ENCODE measurements at places on chromosomes 11 and 22.

- no peak for DNase-seq
Observed at GRCh38 chr22:41198027-41198580, 7.0 kb upstream of the L3MBTL2 start.

- DNase-seq: no peak
Observed at GRCh38 chr22:11066458-11067285, 4461.3 kb upstream of the OR11H1 start.

GRCh38 chr11:43916621-43917020 is 25.8 kb upstream of the C11orf96 start:
- no peak for DNase-seq

DNA sequence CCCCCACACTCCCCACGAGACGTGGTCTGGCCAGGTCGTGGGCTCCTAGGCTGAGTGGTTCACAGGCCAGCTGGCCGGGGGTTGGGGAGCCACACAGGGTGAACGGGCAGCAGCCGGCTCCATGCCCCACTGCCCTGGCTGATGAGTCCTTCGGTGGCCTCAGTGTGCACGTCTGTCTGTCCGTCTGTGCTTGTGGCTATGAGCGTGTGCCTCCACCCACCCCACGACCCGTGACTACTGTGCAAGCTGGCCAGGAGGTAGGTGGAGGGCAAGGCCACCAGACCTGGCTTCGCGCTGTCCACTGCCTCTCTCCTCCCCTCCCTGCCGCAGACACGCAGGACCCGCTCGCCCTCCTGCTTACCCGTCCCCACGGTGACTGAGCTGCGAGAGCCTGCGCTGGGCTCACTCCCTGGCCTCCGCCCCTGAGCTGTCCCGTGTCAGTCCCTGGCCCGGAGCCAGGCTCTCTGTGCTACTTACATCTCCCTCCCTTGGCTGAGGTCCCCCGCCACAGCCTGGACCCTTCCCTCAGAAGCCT is 14.1 kb downstream of the CSDC2 start:
- DNase-seq: no peak

- no peak for DNase-seq
Observed at GRCh38 chr11:58164990-58165389, 23.9 kb upstream of the OR9Q2 start.

- no peak for DNase-seq
Observed at GRCh38 chr22:31556627-31557203, 60.4 kb downstream of the SFI1 start.

DNA sequence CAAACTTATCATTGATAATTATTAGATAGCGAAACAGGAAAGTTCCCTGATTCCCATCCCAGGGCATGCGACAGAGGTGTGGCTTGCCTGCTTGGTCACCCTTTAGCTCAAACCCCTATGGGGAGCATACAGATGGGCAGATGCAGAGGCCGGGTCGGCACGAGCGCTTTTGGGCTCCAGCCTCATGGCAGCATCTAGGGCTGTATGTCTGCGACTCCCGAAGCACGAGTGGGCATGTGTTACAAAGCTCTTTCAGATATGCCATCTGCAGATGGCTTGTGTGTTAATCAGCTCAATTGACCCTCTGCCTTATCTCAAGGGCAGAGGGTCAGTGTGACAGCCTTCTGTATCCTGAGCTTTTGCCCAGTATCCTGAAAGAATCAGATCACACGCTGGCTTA is 2069.3 kb upstream of the RAG2 start:
- no peak for DNase-seq

- no peak for DNase-seq
Observed at GRCh38 chr22:31912407-31912743, 32.0 kb upstream of the YWHAH start.

- no peak for DNase-seq
Observed at GRCh38 chr22:23075050-23075449, 4.7 kb downstream of the GNAZ start.

DNA sequence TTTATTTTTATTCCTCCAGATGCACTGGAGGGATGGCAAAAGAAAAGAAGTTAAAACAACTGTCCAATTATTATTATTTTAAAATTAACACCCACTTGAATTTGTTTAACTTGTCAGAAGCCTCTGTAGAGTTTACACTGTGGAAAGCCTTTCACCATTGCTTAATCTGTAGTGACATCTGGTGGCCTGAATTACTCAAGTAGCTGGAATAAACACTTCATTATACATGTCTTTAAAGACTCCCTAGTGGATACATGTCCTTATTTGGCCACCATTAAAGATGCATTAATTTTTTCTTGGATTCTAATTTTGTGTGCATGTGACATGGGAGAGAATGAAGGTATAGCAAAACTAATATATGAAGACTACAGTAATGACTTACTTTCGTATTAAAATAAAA is 1496.5 kb downstream of the FAM181B start:
- peak; percentile 26 for DNase-seq

GRCh38 chr11:101521821-101522220 is 62.0 kb downstream of the TRPC6 start:
- DNase-seq: no peak

GRCh38 chr22:19011075-19011474 is 75.0 kb upstream of the PRODH start:
- DNase-seq: no peak

DNA sequence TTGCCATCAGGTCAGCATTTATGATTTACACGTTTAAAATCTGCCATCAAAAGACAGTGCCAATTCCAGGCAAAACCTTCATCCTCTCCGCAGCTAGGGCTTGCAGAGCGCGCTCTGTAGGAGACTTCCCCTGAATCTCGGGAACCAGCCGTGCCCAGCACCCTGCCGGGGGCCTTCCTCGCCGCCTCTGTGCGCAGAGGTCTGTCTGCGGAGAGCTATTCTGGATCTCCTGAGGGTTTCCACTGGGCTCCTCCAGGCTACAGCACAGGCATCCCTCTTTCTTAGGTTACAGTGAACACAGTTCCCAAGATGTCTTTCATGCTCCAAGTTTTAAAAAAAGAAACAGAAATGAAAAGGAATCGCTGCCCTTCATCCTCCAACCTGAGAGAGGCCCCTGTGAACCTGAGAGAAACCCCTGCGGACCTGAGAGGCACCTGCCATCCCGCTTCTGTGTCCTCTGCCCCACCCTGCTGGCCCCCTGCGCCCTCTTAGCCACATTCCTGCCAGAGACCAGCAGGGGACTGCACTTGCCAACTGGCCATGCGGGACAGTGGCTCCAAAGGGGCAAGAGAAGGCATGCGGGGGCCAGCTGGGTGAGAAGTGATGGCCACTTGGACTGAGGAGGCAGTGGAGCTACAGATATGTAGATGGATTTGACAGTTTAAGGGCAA is 16.1 kb downstream of the TP53AIP1 start:
- DNase-seq: no peak

- no peak for DNase-seq
Observed at GRCh38 chr22:48807155-48807554, 1020.5 kb downstream of the BRD1 start.

- no peak for DNase-seq
Observed at GRCh38 chr11:11563200-11563975, 58.4 kb downstream of the GALNT18 start.

DNA sequence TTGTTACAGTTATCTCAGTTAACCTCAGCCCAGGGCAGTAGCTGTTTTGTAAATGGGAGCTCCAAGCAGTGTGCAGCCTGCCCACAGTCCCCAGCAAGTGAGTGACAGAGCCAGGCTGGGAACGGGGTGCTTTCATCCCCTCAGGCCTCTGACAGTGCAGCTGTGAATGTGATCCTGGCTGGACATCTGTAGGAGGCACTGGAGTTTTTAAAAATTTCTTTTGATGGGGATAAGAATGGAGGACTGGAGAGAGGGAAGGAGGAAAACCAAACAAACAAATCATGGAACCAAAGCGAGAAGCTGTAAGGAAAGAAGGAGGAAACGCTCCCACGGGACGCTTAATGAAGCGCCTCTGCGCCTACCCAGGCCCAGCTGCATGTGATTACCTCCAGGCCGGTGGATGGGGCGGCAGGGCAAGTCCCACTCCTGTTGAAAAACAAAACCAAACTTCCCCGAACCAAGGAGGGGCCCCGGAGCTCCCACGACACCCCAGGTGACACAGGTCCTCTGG is 40.6 kb downstream of the SCUBE1 start:
- no peak for DNase-seq

DNA sequence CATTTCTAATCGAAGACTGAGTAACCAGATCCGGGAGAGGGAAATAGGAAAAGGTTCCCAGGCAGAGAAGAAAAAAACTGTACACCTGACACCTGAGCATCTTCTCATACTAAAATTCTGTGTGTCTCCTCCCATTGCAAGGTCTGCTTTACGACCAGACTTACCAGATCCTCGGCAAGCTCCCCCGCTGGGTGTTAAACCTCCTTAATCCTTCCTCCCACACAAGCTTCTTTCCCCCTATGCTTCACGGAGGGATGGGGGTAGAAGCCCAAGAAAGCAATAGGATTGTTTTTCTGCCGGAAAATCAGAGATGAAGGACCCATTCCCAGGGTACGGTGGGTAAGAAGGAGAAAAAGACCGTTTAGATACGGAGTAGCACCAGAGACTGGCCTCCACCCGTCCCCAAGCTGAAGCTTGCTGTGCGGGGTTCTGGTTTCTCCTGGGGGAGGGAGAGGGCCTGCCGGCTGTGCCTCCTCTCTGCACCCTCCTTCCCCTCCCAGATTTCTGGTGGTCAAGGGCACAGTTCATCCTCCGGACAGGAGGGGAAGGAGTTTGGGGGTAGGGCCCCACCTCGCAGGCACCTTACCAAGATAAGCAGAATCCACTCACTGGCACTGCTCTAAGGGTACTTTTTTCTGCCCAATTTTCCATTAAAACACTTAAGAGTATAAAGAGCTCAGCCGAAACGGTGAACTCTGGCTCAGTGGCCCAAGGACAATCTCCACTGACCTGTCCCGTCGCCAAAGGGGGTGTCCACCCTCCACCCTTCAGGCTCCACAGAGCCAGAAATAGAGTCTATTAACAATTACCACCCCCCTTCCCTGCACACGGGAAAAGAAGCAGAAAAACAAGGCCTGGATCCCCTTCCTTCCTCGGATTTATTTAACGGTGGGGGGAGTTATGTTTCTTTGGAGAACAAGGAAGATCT is 1.2 kb downstream of the TOB2 start:
- no peak for DNase-seq

DNA sequence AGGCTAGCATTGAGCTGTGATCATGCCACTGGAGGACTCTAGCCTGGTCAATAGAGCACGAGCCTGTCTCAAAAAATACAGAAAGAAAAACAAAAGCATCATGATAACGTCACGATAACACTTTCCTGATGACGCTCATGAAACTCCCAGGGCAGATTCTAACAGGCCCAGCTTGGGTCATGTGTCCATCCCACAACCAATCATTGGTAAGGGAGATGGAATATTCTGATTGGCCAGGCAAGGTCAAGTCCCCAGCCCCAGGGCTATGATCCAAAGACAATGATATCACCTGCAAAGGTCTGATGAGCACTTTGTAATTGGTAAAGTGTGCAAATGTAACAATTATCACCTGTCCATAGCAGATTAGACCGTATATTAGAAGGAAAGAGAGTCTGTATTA is 21.5 kb upstream of the DDX6 start:
- no peak for DNase-seq

- peak; percentile 53 for DNase-seq
Observed at GRCh38 chr11:107801641-107802040, 56.9 kb downstream of the SLC35F2 start.

- DNase-seq: no peak
Observed at GRCh38 chr11:73795925-73796632, 8.4 kb downstream of the MRPL48 start.

- DNase-seq: no peak
Observed at GRCh38 chr11:13140873-13141655, 131.9 kb downstream of the RASSF10 start.

- DNase-seq: no peak
Observed at GRCh38 chr22:30947816-30948454, 20.6 kb downstream of the MORC2 start.

GRCh38 chr11:126408496-126408895 is 53.0 kb downstream of the ST3GAL4 start:
- no peak for DNase-seq

DNA sequence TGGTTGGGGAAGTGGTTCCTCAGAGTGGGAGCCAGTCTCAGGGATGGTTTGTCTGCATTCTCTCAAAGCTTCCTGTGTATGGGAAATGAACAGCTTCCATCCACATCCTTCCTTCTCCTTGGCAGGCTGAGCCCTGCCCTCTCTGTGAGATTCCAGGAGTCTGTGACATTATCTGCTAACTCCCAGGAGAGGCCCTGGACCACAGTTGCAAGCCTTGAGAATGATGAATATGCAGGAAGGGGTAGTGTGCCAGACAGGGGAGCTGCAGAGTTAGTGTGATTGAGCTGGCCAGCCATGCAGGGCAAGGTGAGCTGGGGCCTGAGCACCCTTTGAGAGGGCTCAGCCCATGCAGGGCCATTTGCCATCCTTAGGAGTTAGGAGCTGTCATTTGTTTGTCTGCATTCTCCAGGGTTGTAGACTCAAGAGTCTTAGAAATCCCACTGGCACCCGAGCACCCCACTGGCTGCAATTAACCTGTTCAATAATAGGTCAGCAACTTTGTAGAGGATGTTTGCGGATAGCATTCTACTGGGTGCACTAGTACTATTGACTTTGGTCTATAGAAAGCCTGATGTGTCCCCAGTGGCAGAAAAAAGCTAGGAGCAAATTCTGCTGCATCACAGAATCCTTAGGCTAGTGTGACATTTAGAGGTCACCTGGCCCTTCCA is 299.0 kb upstream of the CADM1 start:
- DNase-seq: no peak

GRCh38 chr22:39278040-39278439 is 33.3 kb upstream of the PDGFB start:
- DNase-seq: no peak

- no peak for DNase-seq
Observed at GRCh38 chr22:46390652-46391301, 55.3 kb downstream of the TRMU start.

GRCh38 chr11:12128301-12128751 is 17.9 kb downstream of the MICAL2 start:
- no peak for DNase-seq

GRCh38 chr22:34946339-34946985 is 119.5 kb upstream of the ISX start:
- DNase-seq: no peak

- DNase-seq: no peak
Observed at GRCh38 chr11:87252869-87253268, 215.1 kb downstream of the TMEM135 start.

- DNase-seq: no peak
Observed at GRCh38 chr11:76850815-76851214, 9.9 kb upstream of the ACER3 start.

- peak; percentile 83 for DNase-seq
Observed at GRCh38 chr22:45722006-45722405, 50.4 kb downstream of the ATXN10 start.

- no peak for DNase-seq
Observed at GRCh38 chr11:57588046-57588710, 9.3 kb upstream of the SERPING1 start.

- no peak for DNase-seq
Observed at GRCh38 chr11:95363164-95363563, 132.2 kb upstream of the SESN3 start.

- no peak for DNase-seq
Observed at GRCh38 chr11:10857459-10857708, 469 bp downstream of the ZBED5 start.

- no peak for DNase-seq
Observed at GRCh38 chr11:31877083-31877482, 66.0 kb upstream of the PAX6 start.

GRCh38 chr11:88849368-88849767 is 216.4 kb downstream of the GRM5 start:
- peak; percentile 22 for DNase-seq
